GM12878 (cell line): ENCODE measurements at places on chromosomes 7 and 10.
A peak's percentile ranks its signal among the peaks of the same experiment; 100 is the strongest.

- DNase-seq, result no peak
Observed at GRCh38 chr10:58758321-58758720, 245.6 kb downstream of the BICC1 start.

- DNase-seq, result no peak
Observed at GRCh38 chr7:17942231-17942630, 1.9 kb upstream of the SNX13 start.

DNA sequence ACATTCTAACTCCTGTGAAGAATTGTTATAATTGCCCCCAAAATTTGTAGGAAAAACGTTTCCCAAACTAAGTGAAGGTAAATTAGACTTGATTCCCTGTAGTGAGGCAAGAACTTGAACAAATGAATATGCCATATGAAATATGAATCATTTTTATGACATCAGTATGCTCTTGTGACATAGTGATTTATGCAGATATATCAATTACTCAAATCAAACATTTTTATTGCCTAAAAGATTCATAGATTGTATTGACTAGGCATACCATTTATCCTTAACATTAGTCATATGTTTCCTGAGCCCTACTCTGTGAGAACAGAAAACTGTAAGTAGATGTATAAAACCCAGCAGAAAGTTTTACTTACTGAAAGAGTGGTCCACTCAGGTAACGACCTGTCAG lies 245.6 kb downstream of the MALRD1 start:
- DNase-seq, result no peak

- no peak for DNase-seq
Observed at GRCh38 chr10:71468363-71469094, 71.8 kb downstream of the CDH23 start.

DNA sequence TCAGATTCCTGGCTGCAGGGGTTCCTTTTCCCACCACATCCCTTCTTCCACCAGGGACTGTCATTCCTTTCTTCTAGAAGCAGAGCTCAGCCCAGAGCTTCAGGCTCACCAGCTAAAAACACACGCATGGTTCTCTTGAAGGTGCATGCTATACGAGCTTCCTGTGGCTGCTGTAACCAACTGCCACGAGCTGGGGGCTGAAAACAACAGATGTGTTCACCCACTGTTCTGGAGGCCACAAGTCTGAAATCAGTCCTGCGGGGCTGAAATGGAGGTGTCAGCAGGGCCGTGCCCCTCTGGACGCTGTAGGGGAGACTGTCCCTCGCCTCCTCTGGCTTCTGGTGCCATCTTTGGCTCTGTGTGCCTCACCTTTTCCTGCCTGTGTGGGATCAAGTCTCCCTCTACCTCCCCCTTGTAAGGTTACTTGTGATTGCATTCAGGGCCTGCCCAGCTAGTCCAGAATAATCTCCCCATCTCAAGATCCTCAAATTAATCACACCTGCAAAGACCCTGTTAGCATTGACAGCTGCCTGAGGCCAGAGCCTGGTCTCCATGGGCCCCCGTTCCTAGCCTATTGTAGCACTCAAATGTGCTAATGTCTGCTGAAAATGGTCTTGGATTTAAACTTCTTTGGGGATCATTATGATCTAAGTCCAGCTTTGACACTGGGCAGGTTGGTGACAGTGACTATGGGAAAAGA lies 13.7 kb downstream of the RAB19 start:
- no peak for DNase-seq

DNA sequence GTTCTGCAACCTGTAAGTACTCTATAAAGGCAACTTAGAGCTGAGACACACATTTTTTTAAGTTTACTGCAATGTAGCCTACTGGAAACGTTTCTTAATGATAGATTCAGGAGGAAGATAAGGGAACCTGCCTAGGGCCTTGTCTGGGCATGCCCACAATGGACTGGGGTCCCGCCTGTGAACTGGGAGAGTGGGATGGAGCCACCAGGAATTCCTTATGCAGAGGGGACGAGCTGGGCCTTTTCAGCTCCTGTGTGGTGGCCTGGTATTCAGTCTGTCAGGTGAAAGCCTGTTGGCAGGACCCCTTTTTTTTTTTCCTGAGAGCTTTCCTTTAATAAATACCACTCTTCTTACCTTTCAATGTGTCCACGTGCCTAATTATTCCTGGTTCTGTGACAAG lies 384.4 kb upstream of the ZWINT start:
- no peak for DNase-seq

DNA sequence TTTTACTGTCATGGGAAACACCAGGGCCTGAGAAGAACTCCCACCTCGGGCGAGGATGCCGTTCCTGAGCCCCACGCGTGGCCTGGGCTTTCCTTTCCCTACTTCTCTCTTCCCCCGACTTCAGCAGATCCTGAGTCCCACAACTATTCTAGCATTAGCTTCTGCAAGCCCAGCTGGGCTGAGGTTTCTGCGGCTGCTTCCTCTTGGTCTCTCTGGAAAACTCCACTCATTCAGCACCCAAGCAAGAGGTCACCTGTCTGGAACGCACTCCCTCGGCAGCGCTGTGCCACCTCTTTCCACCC lies 761 bp upstream of the DOCK1 start:
- no peak for DNase-seq

DNA sequence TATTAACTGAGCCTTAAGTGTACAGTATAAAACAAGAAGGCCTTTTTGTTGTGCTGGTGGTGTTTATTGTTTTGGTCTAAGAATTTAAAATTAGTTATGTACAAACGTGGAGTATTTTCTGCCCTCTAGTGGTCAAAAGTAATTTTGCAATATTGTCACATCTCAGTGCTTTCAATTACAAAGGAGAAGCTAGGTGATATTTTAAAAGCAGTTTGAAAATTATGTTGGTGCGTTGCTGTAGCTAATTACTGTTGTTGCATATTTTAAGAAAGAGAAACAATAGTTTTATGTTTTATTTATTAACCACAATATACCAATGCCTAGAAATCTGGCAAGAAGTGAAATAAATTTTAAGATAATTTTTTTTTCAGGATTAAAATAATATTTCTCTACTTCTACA lies 11.4 kb downstream of the NPVF start:
- DNase-seq, result peak; percentile 11

- no peak for DNase-seq
Observed at GRCh38 chr10:10726101-10726500, 291.6 kb upstream of the CELF2 start.

DNA sequence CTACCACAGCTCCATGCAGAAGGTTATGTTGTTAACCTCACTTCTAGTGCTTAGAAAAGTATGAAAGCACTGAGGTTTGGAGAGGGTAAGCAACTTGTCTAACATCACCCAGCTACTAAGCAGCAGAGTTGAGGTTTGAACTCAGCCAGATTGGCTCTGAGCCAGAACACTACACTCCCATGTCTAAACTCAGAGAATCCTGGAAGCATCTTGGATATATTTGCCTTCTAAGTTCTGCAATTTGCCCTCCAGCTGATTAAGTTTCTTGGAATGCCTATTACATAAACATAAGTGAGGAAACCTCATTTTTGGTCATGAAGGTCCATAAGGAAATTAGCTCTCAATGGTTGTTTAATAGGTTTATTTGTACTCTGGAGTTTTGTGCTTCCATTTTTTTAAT lies 78.1 kb upstream of the PHYHIPL start:
- DNase-seq, result no peak

- no peak for DNase-seq
Observed at GRCh38 chr10:133142523-133143199, 17.4 kb upstream of the KNDC1 start.

GRCh38 chr7:99469381-99470065 lies 3.2 kb upstream of the ZNF789 start:
- DNase-seq, result no peak

DNA sequence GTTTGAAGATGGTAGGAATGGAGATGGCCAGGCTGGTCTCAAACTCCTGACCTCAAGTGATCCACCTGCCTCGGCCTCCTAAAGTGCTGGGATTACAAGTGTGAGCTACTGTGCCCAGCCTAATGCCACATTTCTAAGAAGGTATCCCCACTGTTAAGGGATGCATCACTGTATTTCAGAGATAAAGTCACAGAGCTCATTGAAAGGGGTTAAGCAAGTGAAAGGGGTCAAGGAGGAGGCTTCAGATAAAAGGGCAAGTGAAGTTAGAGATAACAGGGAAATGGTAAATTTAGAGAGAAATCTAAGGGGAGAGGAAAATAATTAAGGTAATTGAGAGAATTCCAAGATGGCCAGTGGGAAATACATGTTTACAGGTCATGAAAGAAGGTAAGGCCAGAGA lies 93.0 kb upstream of the SP4 start:
- no peak for DNase-seq

GRCh38 chr10:88254091-88254490 lies 329.0 kb downstream of the RNLS start:
- no peak for DNase-seq

DNA sequence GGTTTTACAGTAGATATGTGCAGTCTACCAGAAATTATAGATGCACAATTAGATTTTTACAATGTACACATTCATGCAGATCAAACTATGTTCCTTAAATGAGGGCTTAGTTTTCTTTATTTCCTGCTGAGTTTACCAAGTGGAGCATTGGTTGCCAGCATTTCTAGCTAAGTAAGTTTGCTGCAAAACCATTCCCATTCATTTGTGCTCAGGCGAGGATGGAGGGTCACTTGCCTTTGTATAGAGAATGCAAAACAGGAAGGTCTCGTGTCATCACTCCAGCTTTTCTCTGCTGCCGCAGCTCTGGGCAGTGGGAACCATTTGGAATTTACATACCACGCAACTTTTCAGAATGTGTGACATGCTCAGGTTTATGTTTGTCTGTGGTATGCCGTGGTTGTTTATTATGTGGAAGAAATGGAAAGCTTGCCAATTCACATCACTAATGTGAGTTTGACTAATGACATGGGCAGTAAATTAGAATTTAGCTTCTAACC lies 198.6 kb downstream of the TRIL start:
- DNase-seq, result no peak

GRCh38 chr10:125536236-125536635 lies 146.7 kb downstream of the TEX36 start:
- no peak for DNase-seq

DNA sequence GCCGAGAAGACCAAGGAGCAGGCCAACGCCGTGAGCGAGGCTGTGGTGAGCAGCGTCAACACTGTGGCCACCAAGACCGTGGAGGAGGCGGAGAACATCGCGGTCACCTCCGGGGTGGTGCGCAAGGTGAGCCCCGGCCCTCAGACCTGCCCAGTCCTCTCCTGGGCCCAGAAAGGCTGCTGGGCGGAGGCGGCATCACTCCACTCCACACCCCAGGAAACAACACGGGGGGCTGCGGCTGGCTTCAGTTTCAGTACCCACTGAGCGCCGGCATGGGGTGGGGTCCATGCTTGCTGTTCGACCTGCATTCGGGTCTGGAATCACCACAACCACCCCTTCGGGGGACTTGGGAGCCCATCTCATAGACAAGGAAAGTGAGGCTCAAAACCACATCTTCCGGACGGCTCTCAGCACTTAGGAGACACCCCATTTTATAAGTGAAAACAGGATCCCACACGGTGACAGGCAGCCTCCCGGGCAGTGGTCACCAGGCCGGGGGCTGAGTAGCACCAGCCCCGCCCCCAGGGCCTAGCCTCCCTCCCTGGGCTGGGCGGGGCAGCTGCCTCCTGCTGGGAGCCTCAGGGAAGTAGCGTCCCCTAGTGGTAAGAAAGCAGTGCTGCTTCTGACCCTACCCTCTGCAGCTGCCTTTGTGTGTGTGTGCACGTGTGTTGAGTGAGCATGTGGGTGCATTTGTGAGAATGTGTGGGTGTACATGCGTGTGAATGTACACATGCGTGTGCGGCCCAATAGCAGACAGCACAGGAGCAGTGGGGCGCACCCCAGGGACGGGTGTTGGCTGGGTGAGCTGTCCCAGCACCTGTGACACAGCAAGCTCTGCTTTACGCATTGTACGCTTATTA lies 1.8 kb downstream of the SNCG start:
- DNase-seq, result peak; percentile 35

DNA sequence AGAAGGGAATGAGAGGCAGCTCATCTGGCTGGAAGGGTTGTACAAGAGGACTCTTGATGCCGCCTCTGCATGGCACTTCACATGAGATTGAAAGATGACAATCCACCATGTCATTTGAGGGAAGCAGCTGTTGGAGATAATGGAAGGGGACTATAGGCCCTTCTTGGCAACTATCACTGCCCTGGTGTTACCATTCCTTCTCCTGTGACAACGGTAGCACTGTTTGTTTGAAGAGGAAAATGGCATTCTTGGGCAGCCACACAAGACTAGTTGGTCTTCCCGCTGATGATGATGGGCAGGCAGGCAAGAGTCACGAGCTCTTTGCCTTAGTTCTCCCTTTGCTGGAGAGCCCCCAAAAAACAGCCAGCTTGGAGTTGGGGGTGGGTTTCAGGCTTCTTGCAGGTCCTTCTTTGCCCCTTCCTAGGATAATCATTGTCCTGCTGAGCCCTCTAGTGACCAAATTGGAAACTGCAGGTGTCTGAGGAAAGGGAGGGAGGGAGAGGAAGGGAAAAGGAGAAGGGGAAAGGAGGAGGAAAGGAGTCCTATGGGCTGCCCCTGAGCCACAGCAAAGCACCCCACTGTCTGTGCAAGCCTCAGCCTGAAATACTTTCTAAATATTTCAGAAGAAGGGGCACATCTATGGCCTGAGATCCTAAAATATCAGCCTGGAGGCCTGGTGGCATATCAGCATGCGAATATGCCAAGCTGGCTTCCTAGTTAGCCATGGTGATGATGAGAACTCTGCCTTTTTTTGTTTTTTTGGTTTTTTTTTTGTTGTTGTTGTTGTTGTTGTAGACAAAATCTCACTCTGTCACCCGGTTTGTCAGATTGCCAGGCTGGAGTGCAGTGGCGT lies 165.6 kb upstream of the KMT2E start:
- no peak for DNase-seq

- DNase-seq, result peak; percentile 7
Observed at GRCh38 chr10:78207216-78207615, 173.6 kb downstream of the RPS24 start.

GRCh38 chr7:149209518-149210269 lies 14.3 kb downstream of the ZNF282 start:
- no peak for DNase-seq

DNA sequence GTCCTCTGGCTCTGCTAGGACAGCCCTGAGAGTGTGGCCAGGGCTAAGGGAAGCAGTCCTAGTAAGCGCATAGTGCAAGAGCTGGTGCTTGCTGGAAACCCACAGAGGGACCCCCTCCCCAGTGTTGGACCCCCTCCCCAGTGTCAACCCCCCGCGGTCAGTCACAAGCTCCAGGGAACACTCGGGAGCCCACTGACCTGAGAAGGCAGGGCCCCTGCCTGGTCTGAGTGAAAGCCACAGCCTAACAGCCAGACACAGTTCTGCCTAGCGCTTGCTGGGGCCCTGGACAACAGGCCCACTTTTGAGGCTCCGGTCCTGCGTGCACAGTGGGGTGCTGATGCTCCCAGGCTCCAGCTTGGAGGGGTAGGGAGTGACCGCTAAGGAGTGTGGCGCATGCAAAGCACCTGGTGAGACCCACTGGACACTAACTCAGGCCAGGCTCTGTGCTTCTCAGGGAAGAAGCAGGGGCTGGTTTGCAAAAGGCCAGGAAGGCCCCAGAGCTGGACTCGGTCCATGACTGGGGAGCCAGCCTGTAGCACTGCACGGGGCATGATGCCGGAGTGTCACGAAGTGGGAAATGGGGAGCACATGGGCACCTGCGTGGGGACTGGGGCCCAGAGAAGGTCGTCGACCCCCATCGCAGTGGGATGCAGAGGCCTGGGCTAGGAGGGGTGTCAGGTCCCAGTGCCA lies 175.8 kb upstream of the PPP2R2D start:
- DNase-seq, result no peak

GRCh38 chr7:142431491-142431890 lies 173.6 kb upstream of the PRSS58 start:
- DNase-seq, result no peak
